RWPE2 (cell line): ENCODE measurements at places on chromosomes 3 and 15.
A peak's percentile ranks its signal among the peaks of the same experiment; 100 is the strongest.

DNA sequence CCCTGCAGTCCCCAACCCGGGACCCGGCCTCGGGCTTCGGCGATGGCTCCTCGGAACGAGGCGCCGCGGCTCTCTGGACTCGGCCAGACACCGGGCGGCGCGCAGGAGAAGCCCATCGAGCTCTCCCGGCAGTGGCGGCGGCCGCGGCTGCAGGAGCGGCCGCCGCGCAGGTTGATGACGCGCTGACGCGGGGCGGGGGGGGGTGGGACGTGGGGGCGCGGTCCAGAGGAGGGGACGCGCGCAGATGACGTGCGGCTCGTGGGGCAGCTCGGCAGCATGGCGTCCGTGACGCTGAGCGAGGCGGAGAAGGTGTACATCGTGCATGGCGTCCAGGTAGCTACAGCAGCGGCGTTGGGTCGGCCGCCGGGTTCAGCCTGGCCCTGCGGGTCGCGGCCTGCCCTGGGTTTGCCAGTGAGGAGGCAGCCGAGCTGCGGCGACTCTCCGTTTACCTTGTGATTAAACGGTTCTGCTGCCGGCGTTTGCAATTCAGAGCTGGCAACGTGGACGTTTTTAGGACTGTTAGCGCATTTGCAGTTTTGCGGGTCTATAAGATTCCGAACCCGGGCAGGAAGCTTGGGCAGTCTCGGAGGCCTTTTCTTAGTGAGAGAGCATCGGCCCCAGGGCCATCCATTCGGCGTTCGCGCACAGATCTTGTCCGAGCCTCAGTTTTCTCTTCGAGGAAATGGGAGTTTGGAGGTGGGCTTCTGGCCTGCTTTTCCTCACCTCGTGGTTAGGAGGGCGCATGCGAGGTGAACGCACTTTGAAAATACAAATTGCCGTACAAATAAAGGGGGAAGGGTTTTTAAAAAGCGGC is at the start of the genes EXOSC7 and ZDHHC3:
TSS of gene EXOSC7 (plus strand) at position 243 of the 814 bp plus-strand sequence. CDS start at position 277, 34 bp downstream.
TSS of gene ZDHHC3 (minus strand) at position 173 of the 814 bp plus-strand sequence. CDS start 16,738 bp downstream, outside the sequence.
- peaks cover 19% of the 10 kb centered on the region for H3K4me1 ChIP-seq
- peak within 1 kb of the TSS; percentile 78 for H3K27ac ChIP-seq
- peak; percentile 83 for DNase-seq
- H3K27me3 ChIP-seq, result no peaks in the 10 kb centered on the region

GRCh38 chr3:193777524-193777923 is 184.5 kb downstream of the OPA1 start:
- H3K27me3 ChIP-seq, result no peaks in the 10 kb centered on the region
- H3K36me3 ChIP-seq, result no peaks in the 10 kb centered on the region
- H3K4me1 ChIP-seq, result peaks cover 22% of the 10 kb centered on the region
- no peak overlapping the region for H3K4me3 ChIP-seq
- no peak overlapping the region for H3K27ac ChIP-seq
- no peak for DNase-seq

- H3K27me3 ChIP-seq, result no peaks in the 10 kb centered on the region
- no peaks in the 10 kb centered on the region for H3K4me1 ChIP-seq
These were observed 26.3 kb upstream of the AADAC start for GRCh38 chr3:151787626-151788025.

- no peak for DNase-seq
- H3K36me3 ChIP-seq, result peaks cover 9% of the 10 kb centered on the region
- H3K4me1 ChIP-seq, result peaks cover 13% of the 10 kb centered on the region
- peak overlapping the region; percentile 80 for H3K4me3 ChIP-seq
- H3K27ac ChIP-seq, result peak overlapping the region; percentile 72
These were observed 744 bp upstream of the CCDC32 start for GRCh38 chr15:40565333-40566238.

GRCh38 chr3:117893001-117893400 is 1141.6 kb downstream of the IGSF11 start:
- H3K4me1 ChIP-seq, result no peaks in the 10 kb centered on the region
- H3K27ac ChIP-seq, result no peak overlapping the region
- H3K36me3 ChIP-seq, result no peaks in the 10 kb centered on the region

- H3K27me3 ChIP-seq, result no peaks in the 10 kb centered on the region
- DNase-seq, result peak; percentile 42
- H3K4me3 ChIP-seq, result no peak overlapping the region
- no peaks in the 10 kb centered on the region for H3K36me3 ChIP-seq
- H3K27ac ChIP-seq, result no peak overlapping the region
These were observed 328.0 kb downstream of the UACA start for GRCh38 chr15:70435369-70435768.

- no peaks in the 10 kb centered on the region for H3K36me3 ChIP-seq
- no peaks in the 10 kb centered on the region for H3K27me3 ChIP-seq
- H3K27ac ChIP-seq, result peak overlapping the region; percentile 62
- no peak overlapping the region for H3K4me3 ChIP-seq
These were observed 19.5 kb downstream of the DUSP7 start for GRCh38 chr3:52036829-52037228.

- no peak overlapping the region for H3K27ac ChIP-seq
- peaks cover 10% of the 10 kb centered on the region for H3K4me1 ChIP-seq
- H3K27me3 ChIP-seq, result no peaks in the 10 kb centered on the region
- H3K36me3 ChIP-seq, result peaks cover 36% of the 10 kb centered on the region
- no peak for DNase-seq
These were observed 148.1 kb downstream of the KLHL25 start for GRCh38 chr15:85646538-85647091.

GRCh38 chr3:193029800-193030199 is 112.1 kb upstream of the MB21D2 start:
- H3K36me3 ChIP-seq, result no peaks in the 10 kb centered on the region
- DNase-seq, result no peak
- H3K27me3 ChIP-seq, result no peaks in the 10 kb centered on the region
- no peak overlapping the region for H3K27ac ChIP-seq
- H3K4me3 ChIP-seq, result no peak overlapping the region
- no peaks in the 10 kb centered on the region for H3K4me1 ChIP-seq

DNA sequence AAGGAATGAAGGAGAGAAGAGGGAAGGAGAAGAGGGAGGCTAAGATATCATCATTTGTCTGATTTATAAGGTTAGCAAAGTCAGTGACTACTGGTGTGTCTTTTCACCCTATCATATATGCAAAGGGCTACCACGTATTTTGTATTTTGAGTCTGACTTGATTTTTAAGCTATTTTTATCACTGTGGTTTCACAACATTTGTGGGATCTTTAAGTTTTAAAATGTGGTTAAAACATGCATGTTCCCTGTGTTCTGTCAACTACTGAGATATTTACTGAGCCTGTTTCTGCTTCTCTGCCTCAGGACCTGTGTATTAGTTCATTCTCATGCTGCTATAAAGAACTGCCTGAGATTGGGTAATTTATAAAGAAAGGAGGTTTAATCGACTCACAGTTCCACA is 22.5 kb upstream of the SPTSSB start:
- H3K27ac ChIP-seq, result no peak overlapping the region
- H3K4me3 ChIP-seq, result no peak overlapping the region
- H3K27me3 ChIP-seq, result no peaks in the 10 kb centered on the region
- H3K36me3 ChIP-seq, result no peaks in the 10 kb centered on the region
- DNase-seq, result no peak

DNA sequence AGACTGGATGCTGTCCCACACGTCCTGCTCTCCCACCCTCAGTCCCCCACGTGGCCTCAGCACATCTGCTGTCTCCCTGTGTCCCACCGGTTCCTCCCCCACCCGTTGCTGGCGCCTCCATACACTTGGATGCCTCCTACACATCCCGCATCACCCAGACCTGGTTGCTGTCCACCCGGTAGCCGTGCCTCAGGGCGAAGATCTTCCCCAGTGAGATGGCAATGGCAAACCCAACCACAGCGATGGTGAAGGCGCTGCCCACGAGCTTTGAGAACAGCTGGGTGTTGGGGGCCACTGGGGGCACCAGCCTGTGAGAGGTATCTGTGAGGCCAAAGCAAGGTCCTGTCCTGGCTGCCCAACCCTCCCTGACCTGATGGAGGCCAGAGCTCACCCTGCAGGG is 4.4 kb downstream of the SLC26A6 start:
- no peaks in the 10 kb centered on the region for H3K27me3 ChIP-seq
- peaks cover 4% of the 10 kb centered on the region for H3K4me1 ChIP-seq
- peak; percentile 54 for DNase-seq
- peaks cover 75% of the 10 kb centered on the region for H3K36me3 ChIP-seq

- H3K27ac ChIP-seq, result peak overlapping the region; percentile 87
- peaks cover 82% of the 10 kb centered on the region for H3K36me3 ChIP-seq
- DNase-seq, result peak; percentile 45
- H3K4me3 ChIP-seq, result peak overlapping the region; percentile 57
- H3K27me3 ChIP-seq, result no peaks in the 10 kb centered on the region
- peaks cover 3% of the 10 kb centered on the region for H3K4me1 ChIP-seq
These were observed 536 bp downstream of the SNAPC5 start for GRCh38 chr15:66496951-66497501.

- no peak overlapping the region for H3K4me3 ChIP-seq
- DNase-seq, result no peak
- H3K4me1 ChIP-seq, result no peaks in the 10 kb centered on the region
- no peak overlapping the region for H3K27ac ChIP-seq
These were observed 26.5 kb downstream of the AVEN start for GRCh38 chr15:34012461-34013028.

DNA sequence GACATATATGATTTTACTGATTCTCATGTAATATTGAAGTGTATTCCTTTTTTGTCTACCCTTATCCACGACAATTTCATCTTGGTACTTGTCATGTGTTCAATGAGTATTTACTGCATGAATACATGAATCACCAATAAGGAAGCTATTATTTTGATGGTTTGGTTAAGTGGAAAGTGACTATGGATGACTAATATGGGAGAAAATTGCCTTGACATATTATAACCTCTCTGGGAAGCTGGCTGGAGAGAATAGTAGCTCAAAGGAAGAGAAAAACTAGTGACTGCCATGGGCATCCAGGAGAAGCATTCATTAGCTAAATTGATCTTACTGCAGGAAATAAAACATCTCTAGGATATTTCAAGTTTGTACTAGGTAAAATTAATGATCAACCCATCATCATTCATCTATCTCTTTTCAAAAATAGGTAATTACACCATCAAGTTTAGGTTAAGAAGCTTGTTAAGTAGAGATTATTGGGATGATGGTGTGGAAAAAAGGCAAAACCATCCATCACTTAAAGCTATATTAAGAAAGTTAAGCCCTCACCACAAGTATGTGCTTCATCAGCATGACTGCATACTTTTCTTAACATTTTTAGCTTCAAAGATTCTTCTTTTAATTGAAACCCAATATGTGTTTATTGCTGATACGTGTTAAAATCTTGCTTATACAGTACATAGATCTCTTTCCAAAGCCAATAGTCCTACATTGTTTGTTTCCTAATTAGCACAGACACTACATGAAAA is 455.2 kb upstream of the ARPP21 start:
- no peak overlapping the region for H3K4me3 ChIP-seq
- no peak overlapping the region for H3K27ac ChIP-seq
- no peaks in the 10 kb centered on the region for H3K27me3 ChIP-seq
- no peak for DNase-seq
- no peaks in the 10 kb centered on the region for H3K4me1 ChIP-seq
- H3K36me3 ChIP-seq, result no peaks in the 10 kb centered on the region

DNA sequence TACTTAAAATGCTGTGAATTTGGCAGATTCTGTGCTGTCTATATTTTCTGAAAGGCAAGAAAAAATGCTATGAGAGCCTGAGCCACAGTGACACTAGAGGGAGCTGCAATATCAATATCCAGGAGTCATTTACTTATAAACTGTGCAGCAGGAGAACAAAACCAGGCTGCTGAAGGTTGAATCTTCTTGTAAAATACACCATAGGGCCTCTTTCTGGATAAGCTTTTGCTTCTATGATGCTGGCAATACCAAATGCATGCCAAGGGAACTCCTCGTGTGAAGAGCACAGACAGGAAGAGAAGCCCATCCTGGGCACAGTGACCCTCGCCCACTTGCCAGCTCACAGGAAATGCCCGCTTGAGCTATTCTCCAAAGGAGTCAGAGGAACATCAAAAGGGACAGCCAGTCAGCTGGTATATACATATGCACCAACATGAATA is 48.0 kb upstream of the TSPAN3 start:
- DNase-seq, result no peak
- no peaks in the 10 kb centered on the region for H3K36me3 ChIP-seq
- no peak overlapping the region for H3K4me3 ChIP-seq
- H3K27me3 ChIP-seq, result no peaks in the 10 kb centered on the region
- no peak overlapping the region for H3K27ac ChIP-seq
- no peaks in the 10 kb centered on the region for H3K4me1 ChIP-seq

DNA sequence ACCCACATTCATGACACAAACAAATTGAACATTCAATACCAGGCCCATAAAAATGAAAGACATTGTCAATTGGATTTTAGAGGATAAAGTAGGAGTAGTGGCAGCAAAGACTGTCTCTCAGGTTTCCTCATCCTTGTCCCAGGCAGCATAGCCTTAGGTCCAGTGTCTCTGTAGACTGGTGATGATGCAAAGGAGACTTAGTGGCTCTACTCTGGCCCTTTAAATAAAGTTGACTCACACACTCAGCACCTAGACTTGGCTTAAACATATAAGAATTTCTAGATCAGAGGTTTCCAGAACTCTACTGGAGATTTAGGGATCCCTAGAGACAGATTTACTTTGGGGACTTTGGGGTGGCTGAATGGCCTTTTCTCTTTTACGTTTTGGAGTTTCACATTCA is 166.6 kb downstream of the NR1D2 start:
- no peaks in the 10 kb centered on the region for H3K36me3 ChIP-seq
- H3K4me3 ChIP-seq, result no peak overlapping the region
- no peaks in the 10 kb centered on the region for H3K27me3 ChIP-seq
- DNase-seq, result no peak
- H3K4me1 ChIP-seq, result no peaks in the 10 kb centered on the region

DNA sequence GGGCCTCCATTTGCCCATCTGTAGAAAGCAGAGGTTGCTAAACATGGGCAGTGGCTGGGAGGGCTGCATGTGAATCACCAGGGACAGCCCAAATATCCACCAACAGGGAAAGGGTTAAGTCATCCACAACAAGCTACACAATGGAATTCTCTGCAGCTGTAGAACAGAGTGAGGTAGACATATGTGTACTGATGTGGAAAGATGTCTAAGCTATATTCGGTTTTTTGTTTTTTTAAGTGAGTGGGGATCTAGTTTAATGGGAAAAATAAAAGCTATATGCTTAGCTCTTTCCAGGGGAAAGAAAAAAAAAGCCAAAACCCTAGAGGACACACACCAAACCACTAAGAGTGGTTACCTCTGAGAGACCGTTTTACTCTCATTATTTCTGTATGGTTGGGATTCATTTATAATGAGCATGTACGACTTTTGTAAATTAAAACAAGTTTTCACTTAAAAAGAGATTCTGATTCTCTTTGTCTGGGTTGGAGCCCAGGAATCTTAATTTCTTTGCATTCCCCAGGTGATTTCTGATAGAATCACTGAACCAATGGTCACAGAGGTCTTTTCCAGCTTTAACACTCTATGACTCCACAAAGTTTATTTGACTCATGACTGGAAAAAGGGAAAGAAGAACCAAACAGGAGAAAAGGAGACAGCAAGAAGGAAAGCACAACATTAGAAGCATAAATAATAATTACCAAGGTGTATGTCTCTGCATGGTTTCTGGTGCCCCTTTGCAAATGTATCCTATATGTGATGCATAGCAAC is 19.1 kb downstream of the CRABP1 start:
- no peak for DNase-seq
- no peaks in the 10 kb centered on the region for H3K36me3 ChIP-seq
- no peaks in the 10 kb centered on the region for H3K4me1 ChIP-seq
- no peaks in the 10 kb centered on the region for H3K27me3 ChIP-seq
- no peak overlapping the region for H3K27ac ChIP-seq

- H3K36me3 ChIP-seq, result no peaks in the 10 kb centered on the region
- H3K27ac ChIP-seq, result no peak overlapping the region
- H3K27me3 ChIP-seq, result no peaks in the 10 kb centered on the region
These were observed 467.8 kb upstream of the UBE2E2 start for GRCh38 chr3:22735373-22735772.
